Central memory CD4-positive, alpha-beta T cell (primary cell): ENCODE measurements at places on chromosomes 11 and 22.

GRCh38 chr11:11107076-11107723, 245.8 kb downstream of the CSNK2A3 start:
- no peak for DNase-seq

- DNase-seq: no peak
These were observed 624.7 kb downstream of the BUD13 start for GRCh38 chr11:116148056-116148455.

DNA sequence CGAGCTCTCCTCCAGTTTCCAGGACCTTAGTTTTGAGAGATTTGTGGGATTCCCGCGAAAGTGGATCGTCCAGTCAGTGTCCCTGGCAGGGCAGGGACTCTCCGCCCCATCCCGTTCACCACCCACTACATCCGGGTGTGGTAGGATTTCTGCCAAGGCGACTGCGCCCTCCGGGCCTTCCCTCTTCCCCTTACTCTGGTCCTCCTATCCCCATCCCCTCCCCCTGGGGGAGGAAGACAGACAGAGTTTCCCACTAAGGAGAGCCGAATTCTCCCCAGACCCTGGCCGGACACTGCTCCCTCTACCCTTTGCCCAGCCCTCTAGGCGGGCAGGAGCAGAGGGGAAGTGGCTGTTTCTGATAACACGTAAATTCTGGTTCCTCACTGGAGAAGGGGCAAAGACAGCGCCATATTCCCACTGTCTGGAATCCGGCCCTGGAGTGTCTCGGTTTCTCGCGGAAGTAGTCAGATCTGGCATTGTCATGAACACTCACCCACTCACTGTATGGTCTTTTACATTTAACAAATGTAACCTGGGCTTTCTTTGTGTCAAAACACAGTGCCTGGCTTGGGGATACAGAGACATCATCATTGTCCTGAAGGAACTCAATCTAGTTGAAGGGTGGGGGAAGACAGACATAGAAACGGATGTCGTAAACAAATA, 1.1 kb upstream of the NECTIN1 start:
- no peak for DNase-seq

- DNase-seq: no peak
These were observed 6.7 kb downstream of the CEP295 start for GRCh38 chr11:93668171-93668570.

- no peak for DNase-seq
These were observed 77.9 kb upstream of the OR5AK2 start for GRCh38 chr11:56910785-56911184.

- DNase-seq: no peak
These were observed 559.4 kb upstream of the KIRREL3 start for GRCh38 chr11:127559978-127560377.

DNA sequence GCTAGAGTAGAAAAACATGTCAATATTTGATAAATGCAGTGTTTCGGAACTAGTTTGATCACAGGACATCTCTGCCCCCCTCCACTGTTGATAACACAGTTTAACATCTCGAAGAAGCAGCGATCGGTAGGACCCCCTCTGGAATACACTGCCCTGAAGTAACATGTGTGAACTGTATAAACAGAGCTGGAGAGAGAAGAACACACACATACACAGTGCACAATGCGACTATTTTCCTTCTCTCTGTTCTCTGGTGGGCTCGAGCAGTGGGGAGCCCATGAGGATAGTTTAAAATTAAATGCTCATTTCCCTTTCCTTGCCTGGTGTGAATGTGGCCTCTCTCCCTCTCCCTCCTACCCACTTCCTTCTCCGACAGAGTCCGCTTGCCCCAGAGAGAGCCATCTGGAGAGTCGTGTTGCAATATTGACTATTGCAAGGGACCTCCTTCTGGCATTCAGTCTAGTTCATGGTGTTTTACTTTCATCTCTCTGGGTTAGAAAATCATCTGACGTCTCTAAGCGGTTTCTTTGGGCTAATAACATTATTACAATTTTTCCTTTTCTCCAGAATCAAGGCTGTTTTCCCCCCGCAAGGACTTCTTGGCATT, 51.6 kb upstream of the BARX2 start:
- no peak for DNase-seq

- DNase-seq: no peak
These were observed 144.5 kb downstream of the DBX1 start for GRCh38 chr11:20015529-20016427.

- no peak for DNase-seq
These were observed 2.6 kb upstream of the TCIRG1 start for GRCh38 chr11:68036141-68036716.

DNA sequence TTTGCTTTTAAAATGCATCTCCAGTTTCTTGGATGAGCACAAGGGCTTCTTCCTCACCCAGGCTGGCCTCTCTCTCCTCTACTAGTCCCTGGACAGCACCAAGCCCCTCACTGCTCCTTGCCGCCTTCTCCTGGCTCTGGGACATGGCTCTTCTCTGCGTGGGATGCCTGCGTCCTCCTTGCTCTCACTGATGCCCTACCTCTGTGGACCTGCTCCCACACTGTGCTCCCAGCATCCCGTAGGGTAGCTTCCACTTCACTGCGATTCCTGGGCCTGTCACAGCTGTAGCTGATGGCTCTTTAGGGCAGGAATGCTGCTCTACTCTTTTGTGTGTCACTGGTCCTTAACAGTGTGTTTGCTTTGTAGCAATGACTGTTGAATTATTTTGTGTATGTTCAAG, 136.3 kb downstream of the SNX19 start:
- DNase-seq: no peak

DNA sequence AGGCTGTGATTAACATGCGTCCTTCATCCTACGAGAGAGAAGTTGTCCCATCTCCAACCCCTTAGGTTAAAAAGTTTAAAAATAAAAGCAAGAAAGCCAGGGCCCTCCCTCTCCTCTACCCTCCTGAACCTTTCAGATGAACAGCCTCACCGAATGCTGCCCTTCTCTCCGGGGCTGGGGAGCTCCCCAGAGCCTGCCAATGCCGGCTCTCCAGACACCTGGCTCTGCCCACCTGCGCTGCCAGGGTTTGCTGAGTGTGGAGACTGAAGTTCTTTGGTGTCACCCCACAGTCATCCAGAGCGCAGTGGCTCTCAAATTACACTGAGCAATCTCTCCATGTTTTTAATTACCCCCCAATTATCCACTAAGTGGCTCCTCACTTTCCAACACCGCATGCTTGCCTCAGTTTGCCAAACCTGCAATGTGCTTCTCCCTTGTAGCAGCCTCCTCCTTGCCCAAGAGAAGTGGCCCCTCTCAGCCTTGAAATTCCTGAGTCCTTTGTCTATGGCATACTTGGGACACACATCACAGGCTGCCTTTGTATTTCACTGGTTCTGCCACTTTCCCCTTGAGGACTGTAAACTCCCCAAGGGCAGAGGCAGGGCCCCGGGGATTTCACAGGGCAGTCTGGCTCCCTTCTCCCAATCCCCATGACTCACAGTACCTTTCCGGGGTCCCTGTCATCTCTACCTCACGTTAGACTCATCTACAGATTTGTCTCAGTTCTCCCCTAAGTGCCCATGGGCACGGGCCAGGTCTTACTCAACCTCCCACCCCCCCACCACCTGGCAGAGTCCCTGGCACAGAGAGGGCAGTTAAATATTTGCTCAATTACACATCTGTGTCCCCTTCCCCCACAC, 2.0 kb downstream of the MYH9 start:
- DNase-seq: no peak

DNA sequence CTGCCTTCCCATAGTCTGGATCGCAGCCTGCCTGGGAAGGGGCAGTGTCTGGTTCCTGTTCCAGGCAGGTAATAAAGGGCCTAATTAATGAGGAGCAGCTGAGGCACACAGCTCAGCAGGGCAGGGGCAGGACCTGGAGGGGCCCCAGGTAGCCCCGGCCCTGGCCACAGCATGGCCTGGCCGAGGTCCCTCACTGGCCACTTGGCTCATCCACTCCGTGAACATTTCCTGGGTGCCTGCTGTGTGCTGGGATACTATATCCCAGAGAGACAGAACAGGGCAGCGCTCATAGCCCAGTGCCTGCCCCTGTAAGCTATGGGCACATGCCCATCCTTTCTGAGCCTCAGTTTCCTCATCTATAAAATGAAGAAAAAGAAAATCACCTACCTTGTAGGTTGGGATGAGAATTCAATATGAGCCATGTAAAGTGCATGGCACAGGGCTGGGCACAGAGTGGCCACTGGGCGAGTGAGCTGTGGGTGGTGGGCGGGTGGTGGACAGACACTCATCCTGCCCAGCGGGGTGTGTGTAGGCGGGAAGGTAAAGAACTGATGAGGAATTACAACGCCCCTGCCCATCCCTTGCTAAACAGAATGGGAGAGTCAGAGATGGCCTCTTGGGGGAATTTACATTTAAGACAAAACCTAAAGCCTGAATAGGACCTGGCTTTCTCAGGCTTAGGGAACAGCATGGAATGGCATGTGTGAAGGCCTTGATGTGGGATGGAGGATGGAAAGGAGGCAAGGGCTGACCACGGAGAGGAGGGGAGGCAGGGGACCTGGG, 9.2 kb downstream of the MYRF start:
- no peak for DNase-seq

GRCh38 chr11:103257360-103257759, 148.1 kb downstream of the DYNC2H1 start:
- DNase-seq: no peak

DNA sequence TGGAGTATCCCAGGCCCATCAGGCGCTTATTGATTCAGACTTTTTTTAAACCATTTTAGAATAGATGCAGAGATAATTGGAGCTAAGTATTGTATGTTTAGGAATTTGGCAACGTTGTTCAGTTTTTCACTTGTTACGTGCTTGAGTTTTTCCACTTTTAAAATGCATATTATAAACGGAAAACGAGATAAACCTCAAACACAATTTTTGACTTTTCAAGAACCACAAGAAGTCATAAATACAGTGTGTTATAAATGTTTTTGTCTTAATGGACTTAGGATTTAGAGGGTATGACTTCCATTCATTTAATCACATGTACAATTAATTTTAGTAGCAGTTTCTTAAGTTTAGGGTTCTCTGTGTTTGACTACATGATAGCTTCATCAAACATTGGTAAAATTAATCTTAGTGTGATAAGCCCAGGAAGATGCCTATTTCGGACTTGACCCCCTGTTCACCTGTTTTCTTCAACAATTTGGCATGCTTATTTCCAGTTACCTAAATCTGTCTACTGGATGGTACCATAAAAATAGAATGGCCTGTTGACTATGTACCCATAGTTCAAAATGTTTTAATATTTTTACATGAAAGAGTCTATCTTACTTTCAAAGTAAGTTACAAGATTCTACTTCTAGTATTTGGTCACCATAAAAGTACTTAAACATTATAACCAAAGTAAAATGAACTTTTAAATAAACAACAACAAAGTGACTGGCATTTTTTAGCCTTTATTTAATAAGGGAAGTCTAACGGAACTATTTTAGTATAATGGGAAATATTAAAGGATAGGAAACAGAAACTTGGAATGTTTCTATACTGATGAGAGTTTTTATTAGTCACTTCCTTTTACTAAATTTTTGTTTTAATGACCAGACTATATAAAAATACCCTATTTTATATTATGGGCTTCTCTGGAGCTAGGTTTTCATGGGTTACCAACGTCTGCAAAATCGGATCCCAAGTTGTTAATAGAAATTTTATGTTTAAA, 1.4 kb downstream of the ZC3H12C start:
- DNase-seq: no peak

GRCh38 chr11:102199673-102200072, 89.4 kb downstream of the YAP1 start:
- no peak for DNase-seq

- DNase-seq: no peak
These were observed 1046.1 kb downstream of the DLG2 start for GRCh38 chr11:84581083-84581482.

GRCh38 chr22:30044369-30044768, 35.9 kb upstream of the HORMAD2 start:
- no peak for DNase-seq

- no peak for DNase-seq
These were observed 154.8 kb upstream of the TBCEL start for GRCh38 chr11:120869097-120869496.

GRCh38 chr11:79342236-79342635, 98.6 kb downstream of the TENM4 start:
- no peak for DNase-seq

GRCh38 chr11:19921976-19922688, 209.5 kb downstream of the NAV2 start:
- no peak for DNase-seq

- no peak for DNase-seq
These were observed 200.0 kb downstream of the TBC1D22A start for GRCh38 chr22:46962406-46962805.
